ENCODE measurements at places on chromosomes 7 and 10. TPM values are rescaled to one million over a fixed set of nuclear protein-coding genes. Genes with fewer than 3 reads are reported as not detected.
A peak's percentile ranks its signal among the peaks of the same experiment; 100 is the strongest.

DNA sequence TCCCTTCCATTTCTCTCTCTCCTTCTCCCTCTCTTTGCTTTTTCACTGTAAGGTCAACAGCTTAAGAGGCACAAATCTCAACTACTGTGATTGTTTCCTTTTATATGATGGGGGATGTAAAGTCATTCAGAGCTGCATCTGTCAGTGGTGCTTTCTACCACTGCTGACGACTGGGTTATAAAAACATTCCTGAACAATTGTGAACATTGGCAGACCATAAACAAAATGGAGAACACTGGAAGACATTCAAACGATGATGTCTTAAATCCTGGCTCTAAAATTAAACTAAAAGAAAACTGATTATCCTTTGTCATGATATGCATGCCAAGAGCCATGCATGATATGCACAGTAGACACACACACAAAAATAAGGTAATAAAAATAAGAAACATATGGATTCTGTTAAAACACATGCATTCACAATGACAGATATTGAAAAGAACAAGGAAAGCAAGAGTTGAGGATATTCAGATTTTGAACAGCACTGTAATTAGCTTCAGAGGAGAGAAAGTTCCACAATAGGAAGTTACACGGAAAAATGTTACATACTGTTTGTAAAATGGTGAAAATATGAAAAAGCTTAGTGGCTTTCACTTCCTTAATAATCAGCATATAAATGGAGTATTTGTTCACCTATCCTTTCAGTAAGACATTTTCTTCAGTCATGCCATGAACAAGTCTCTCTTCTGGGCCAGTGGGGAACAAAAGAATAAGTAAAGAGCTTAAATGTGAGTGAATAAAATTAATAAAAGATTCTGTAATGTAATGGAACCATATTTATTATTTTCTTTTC lies 89.2 kb downstream of the RNLS start:
- peak; percentile 64 for DNase-seq

- no peak for DNase-seq
These were observed 62.2 kb downstream of the ANKRD61 start for GRCh38 chr7:6093375-6093774.

Gene SEMA3C
- 230 TPM for polyA plus RNA-seq

DNA sequence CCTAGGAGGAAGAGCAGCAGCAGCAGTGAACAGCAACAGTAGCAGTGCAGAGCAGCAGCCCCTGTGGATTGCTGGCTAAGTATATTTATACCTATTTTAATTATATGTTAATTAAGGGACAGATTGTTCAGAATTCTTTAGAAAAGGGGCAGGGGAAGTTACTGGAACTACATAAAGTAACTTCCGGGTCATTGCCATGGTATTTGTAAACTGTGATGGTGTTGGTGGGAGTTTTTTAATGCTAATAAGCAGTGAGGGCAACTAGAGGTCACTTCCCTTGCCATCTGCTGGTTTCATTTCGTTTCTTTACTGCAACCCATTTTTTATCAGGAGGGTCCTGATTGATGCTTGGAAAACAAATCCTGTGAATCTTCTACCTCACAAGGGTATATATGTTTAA lies 229.8 kb upstream of the PODXL start:
- no peak for DNase-seq

GRCh38 chr10:96588616-96589419 lies 2.0 kb upstream of the TM9SF3 start:
- no peak for DNase-seq

DNA sequence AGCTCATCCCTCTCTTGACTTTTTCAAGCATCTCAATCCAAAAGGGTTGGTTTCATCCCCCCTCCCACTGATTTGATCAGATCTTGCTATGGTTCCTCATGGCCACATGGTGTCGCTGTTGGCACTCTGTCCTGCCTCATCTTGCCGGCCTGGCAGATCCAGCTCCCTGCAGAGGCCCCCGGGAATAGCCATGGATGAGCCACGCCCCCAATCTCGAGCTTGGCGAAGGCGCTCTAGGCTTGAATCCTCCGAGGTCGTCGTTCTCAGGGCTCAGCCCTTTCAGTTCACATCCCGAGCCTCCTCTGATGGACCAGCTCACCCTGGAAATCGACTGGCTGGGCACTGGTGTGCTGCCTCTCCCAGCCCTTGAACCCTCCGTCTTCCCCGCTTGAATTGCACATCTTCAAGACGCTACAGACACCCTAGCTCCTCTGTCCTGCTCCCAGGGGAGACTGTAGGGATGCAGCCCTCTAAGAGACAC lies 628.7 kb downstream of the TYW1 start:
- peak; percentile 78 for DNase-seq

Gene PLA2G12B
- 0.28 TPM for polyA plus RNA-seq

DNA sequence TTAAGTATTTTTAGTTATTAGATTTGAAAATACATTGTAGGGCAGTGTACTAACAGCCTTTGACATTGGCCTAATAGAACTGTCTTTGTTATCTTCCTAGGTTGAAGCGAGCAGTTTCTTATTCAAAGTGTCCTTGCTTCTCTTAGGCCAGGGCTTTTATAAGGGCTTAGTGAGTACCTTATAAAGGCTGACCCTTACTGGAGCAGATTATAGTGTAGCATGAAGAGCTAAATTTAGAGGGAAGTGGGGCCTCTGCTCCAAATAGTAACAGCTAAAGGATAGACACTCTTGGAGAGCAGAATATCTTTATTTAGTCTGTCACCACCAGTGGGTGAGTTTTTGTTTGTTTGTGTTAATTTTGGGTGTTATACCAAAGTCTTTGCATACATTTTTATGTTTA lies 15.9 kb downstream of the BZW2 start:
- no peak for DNase-seq

DNA sequence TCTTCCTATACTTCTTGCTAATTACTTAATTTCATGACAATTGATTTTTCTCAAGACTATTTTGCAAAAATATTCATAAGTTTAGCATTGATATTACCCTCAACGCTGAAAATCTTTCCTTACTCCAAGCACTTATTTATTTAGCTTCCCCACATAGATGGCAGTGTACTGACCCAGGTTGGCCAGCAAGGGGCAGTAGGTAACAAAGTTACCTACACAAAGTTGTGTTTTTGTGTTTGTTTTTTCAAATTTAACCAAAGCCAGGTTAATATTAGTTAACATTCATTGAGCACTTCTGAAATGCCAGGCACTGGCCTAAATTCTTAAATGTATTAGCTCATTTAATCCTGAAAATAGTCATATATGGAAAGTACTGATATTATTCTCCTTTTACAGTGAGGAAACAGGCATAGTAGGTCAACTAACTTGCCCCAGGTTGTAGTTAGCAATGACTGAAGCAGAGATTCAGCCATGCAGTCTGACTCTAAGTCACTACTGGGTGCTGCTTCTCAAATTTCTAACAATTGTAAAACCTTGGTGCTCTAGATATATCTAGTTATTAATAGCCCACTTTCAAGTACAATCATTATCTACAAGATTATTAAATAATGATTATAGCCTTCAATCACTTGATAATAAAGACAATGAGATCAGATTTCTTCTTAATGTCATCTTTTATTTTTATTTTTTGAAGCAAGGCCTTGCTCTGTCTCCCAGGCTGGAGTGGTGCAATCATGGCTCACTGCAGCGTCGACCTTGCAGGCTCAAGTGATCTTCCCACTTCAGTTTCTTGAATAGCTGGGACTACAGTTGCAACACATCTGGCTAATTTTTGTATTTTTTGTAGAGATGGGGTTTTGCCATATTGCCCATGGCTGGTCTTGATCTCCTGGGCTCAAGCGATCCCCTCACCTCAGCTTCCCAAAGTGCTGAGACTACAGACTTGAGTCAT lies 5.8 kb upstream of the GGCT start:
- no peak for DNase-seq

- no peak for DNase-seq
These were observed 154.2 kb downstream of the LCOR start for GRCh38 chr10:96986200-96986856.

Gene PDK4
- not detected for polyA plus RNA-seq

DNA sequence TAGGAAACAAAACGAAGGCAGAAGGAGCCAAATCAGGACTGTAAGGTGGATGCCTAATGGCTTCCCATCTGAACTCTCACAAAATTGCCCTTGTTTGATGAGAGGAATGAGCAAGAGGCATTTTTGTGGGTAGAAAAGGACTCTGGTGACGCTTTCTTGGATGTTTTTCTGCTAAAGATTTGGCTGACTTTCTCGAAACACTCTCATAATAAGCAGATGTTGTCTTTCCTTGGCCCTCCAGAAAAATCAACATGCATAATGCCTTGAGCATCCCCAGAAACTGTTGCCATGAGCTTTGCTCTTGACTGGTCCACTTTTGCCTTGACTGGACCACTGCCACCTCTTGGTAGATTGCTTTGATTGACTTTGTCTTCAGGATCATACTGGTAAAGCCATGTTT lies 13.5 kb downstream of the PTPN12 start:
- DNase-seq: no peak

Gene PAX4
- polyA plus RNA-seq: not detected

GRCh38 chr10:131824371-131825149 lies 76.2 kb upstream of the PPP2R2D start:
- no peak for DNase-seq

Gene ANXA8
- not detected for polyA plus RNA-seq

- no peak for DNase-seq
These were observed 55.0 kb upstream of the NKX6-2 start for GRCh38 chr10:132840698-132841614.

DNA sequence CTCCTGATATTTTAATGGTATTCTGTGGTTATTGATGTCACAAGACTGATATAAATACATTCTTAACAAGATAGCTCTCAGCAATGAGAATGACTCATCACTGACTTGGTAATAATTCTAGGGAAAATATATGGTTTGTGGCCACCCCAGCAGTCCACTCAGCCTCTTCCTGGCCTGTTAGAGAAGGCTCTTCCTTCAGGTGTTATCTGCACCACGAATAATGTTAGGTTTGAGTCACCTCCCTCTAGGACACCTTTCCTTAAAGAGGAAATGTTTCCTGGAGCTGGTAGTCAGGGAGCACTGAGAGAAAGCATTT lies 163.3 kb downstream of the SVIL start:
- no peak for DNase-seq

DNA sequence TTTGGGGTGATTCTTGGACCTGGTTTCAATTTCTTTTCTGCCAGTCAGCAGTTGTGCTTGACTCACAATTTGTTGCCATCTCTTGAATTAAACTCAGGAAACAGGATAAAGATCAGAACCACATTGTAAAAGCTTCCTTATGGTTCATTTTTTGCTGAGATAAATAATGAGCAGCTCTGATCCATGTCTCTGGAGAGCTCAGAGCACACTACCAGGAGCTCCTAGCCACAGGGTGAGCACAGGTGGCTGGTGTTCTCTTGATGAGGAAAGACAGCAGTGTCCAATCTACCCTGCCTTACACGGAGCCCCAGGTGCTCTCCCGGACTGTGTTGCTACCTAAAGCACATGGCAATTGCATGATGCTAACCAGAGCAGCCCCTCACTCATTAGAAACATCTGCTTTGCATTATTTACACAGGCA lies 17.2 kb upstream of the FAM170B start:
- DNase-seq: no peak

GRCh38 chr7:105309235-105310169 lies 79.2 kb downstream of the SRPK2 start:
- DNase-seq: no peak

- peak; percentile 51 for DNase-seq
These were observed 203.7 kb upstream of the IMMP2L start for GRCh38 chr7:111765751-111766643.

Gene MOGAT3
- 0.21 TPM for polyA plus RNA-seq

Gene NPC1L1
- polyA plus RNA-seq: 0.05 TPM

GRCh38 chr7:4883033-4883371 lies 514 bp downstream of the RADIL start:
- no peak for DNase-seq

DNA sequence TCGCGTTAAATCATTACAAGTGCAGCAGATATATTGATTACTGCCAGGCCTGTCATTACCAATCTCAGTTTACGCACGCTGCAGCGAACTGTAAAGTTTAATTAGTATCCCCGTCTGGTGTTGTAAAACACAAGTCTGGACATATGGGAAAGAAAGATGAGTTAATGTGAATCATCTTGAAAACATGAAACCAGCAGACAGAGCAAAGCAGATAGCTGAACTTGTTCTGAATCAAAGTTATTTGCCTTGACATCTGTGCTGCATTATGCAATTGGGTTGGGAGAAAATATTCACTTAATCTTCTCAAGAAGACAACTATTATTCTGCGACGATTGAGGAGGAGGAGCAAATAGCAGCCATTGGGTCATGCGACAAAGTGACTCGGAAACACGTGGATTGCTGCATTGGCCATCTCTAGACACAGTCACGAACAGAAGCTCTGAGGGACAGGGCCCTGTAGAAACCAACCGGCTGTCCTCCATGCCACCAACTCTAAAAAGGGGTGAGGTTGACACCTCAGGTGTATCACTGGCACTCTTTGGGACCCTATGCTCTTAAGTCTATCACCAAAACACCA lies 156.3 kb upstream of the C7orf33 start:
- no peak for DNase-seq

DNA sequence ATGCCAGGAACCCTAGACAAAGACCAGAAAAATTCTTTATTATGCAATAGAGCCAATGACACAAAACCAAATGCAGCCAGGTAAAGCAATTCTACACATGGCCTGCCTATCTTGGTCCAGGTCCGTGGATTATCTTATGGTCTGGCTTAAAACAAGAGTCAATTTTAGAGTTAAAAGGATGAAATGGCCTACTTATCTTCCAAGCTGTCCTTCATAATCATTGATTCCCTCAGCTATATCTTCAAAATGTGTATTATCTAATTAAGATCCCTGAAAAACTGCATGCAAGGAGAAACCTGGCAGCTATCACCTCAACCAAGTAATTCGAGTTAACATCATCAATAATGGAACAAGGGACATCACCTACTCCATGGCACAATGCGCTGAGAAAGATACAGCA lies 479.4 kb upstream of the NRP1 start:
- DNase-seq: no peak

GRCh38 chr10:119269737-119270136 lies 62.4 kb downstream of the GRK5 start:
- no peak for DNase-seq
